MCF 10A (cell line): ENCODE measurements at places on chromosomes 2 and 18. TPM values are rescaled to one million over a fixed set of nuclear protein-coding genes. Genes with fewer than 3 reads are reported as not detected.

Gene NAGK
- 30.9 and 45.7 TPM in 2 replicates for total RNA-seq

Gene CENPA
- 19.7 and 35.1 TPM in 2 replicates for total RNA-seq

Gene GFPT1
- total RNA-seq = 176 and 230 TPM in 2 replicates

- H3K27me3 ChIP-seq = no peaks in the 10 kb centered on the region
- H3K4me3 ChIP-seq = no peak overlapping the region
- H3K36me3 ChIP-seq = no peaks in the 10 kb centered on the region
Measured at GRCh38 chr2:64718250-64718885, 64.7 kb upstream of the SERTAD2 start.

DNA sequence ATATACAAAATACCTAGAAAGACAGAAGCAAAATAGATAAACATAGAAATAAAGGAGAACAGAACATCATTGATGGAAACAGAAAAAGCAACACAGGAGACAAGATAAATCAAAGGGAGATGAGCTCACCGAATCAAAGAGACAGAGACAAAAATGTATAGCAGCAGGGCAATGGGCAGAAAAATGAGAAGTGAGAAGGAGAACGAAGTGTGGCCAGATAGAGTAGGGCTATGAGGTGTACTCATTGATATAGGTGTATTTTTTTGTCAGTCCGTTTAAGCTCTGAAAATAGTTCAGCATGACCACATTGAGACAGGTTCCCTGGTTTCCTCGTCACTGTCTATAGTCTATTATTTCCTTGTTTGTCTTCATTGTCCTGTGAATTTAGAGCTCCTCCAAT is 55.1 kb downstream of the SP100 start:
- no peaks in the 10 kb centered on the region for H3K27me3 ChIP-seq
- H3K4me1 ChIP-seq = peaks cover 18% of the 10 kb centered on the region
- no peak for DNase-seq
- peaks cover 59% of the 10 kb centered on the region for H3K36me3 ChIP-seq

GRCh38 chr2:48200620-48201293 is 294.5 kb upstream of the FBXO11 start:
- H3K27me3 ChIP-seq = no peaks in the 10 kb centered on the region
- no peak for DNase-seq
- H3K4me3 ChIP-seq = no peak overlapping the region
- H3K36me3 ChIP-seq = no peaks in the 10 kb centered on the region
- H3K4me1 ChIP-seq = peaks cover 18% of the 10 kb centered on the region

DNA sequence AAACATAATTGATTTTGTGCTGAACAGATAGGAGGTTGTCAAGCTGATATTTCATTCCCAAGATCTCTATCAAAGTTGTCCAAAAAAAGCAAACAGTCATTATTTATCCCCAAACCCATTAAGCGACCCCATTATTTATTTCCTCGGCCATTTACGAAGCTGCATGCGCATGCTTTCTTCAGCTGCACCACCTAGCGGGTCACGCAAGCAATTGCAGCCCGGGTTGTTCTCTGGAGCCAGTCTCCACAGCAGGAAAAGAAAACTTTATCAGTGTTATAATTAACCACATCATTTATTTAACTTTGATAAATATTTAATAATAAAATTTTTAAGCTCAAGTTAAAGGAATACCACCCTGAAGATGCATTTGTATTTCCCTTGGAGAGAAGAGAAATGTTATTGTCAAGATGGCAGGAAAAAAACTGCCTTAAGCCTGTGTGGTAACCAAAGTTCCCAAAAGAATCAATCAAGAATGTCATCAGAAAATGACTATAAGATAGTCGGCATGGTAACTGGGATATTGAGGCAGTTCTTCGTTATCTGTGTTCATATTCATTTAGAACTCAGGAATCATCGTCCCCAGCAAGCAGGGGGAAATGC is 304.7 kb downstream of the FBXO15 start:
- peaks cover 5% of the 10 kb centered on the region for H3K4me1 ChIP-seq
- H3K27me3 ChIP-seq = no peaks in the 10 kb centered on the region
- H3K36me3 ChIP-seq = no peaks in the 10 kb centered on the region
- H3K27ac ChIP-seq = peak overlapping the region; percentile 8

DNA sequence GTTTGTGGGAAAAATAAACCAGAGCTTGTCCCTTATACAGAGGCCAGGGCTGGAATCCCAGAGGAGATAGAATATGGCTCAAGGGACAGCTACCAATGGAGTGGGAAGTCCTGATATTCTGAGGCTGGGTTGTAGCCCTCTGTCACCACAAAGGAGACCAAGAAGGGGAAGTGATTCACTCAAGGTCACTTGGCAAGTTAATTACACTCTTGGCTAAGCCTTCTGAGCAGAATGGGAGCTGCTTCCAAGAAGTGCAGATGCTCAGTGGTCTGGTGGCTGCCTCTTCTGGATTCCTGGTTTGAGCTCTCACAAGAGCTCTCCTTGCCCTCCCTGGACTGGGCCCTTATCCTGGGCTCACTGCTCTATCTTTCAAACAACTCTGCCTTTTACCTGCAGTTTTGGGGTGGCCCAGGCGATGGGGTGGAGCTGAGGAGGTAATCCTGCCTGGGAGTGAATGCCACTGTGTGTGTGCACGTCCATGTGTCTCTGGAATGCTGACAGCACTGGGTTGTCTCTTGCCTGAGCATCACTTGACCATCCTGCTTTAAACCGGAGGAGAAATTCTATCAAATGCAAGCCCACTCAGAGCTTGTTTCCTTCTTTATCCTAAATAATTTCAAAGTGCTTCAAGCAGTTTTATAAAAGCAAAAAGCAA is 168.2 kb downstream of the KCNS3 start:
- H3K27me3 ChIP-seq = no peaks in the 10 kb centered on the region
- peaks cover 32% of the 10 kb centered on the region for H3K4me1 ChIP-seq
- peak overlapping the region; percentile 1 for H3K27ac ChIP-seq
- H3K4me3 ChIP-seq = no peak overlapping the region

DNA sequence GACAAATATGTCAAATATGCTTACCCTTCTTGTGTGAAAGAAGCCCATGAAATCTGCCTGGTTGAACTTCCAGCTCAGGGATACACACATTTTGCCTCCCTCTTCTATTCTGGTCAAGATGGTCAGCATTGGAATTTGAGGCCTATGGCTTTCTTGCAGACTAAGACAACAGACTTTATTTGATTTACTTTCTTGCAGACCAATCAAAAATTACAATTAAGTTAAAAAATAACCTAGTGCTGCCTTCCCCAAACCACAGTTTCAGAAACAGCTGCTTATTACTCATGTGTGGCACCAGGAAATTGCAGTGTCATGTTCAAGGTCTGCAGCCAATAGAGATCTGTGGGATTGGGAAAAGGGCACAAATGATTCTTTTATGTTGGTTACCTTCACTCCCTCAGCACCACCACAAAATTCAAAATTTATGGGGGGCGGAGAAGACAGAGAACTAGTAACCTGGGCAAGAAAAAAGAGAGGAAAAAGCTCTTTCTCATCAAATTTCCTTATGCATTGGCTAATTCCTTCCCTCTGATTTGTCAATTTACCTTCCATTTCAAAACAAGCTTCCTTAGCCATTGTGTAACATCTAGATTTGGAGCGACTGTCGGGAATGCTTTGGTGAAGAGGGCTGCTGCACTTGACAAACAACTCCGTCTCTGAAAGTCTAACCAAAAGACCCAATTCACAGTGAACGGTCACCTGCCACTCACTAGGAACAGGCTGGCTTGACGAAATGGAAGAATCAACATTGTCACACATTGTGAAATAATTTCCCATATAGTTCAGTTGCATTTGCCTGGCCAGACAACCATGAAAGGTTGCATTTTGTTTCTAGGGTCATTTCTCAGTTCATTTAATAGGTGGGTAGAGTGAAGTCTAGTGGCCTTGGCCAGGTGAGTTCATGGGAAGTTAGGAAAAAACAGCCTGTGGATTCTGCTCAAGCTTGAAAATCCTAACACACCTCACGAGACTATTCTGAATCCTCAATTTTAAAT is 100.4 kb upstream of the FZD5 start:
- no peaks in the 10 kb centered on the region for H3K36me3 ChIP-seq
- no peaks in the 10 kb centered on the region for H3K27me3 ChIP-seq
- H3K27ac ChIP-seq = no peak overlapping the region
- no peak overlapping the region for H3K4me3 ChIP-seq
- DNase-seq = peak; percentile 64
- peaks cover 8% of the 10 kb centered on the region for H3K4me1 ChIP-seq

GRCh38 chr2:106534471-106534870 is 47.3 kb downstream of the CD8B2 start:
- no peaks in the 10 kb centered on the region for H3K4me1 ChIP-seq
- no peak for DNase-seq
- H3K4me3 ChIP-seq = no peak overlapping the region
- H3K36me3 ChIP-seq = no peaks in the 10 kb centered on the region
- H3K27me3 ChIP-seq = peaks cover 39% of the 10 kb centered on the region

- H3K27me3 ChIP-seq = no peaks in the 10 kb centered on the region
- no peaks in the 10 kb centered on the region for H3K36me3 ChIP-seq
- H3K4me1 ChIP-seq = peaks cover 6% of the 10 kb centered on the region
- DNase-seq = no peak
Measured at GRCh38 chr18:44685296-44685695, 4.6 kb downstream of the SETBP1 start.

DNA sequence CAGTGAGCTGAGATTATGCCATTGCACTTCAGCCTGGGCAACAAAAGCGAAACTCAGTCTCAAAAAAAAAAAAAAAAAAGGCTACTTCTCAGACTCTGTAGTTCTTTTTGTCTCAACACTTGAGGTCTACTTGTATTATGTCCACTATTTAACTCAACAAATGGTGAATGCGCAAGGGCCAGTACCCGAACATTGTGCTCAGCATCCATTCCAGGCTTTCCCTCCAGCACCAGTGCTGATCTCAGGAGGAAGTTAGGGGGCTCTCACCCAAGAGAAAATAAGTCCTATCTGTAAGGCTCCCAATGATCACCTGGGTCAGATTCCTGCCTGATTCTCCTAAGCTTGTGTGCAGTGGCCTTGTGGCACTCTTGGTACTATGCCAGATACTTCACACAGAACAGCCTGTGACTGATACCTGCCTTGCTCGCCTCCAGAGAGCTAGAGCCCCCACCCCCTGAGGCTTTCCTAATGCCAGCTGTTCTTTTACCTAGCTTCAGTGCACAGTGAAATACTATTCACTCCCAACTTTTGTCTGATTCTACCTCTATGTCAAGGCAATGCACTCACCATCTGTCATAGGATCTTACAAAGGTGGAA is 74.9 kb downstream of the INO80D start:
- peaks cover 11% of the 10 kb centered on the region for H3K4me1 ChIP-seq
- no peak overlapping the region for H3K27ac ChIP-seq
- no peak for DNase-seq
- no peak overlapping the region for H3K4me3 ChIP-seq
- H3K36me3 ChIP-seq = peaks cover 65% of the 10 kb centered on the region

DNA sequence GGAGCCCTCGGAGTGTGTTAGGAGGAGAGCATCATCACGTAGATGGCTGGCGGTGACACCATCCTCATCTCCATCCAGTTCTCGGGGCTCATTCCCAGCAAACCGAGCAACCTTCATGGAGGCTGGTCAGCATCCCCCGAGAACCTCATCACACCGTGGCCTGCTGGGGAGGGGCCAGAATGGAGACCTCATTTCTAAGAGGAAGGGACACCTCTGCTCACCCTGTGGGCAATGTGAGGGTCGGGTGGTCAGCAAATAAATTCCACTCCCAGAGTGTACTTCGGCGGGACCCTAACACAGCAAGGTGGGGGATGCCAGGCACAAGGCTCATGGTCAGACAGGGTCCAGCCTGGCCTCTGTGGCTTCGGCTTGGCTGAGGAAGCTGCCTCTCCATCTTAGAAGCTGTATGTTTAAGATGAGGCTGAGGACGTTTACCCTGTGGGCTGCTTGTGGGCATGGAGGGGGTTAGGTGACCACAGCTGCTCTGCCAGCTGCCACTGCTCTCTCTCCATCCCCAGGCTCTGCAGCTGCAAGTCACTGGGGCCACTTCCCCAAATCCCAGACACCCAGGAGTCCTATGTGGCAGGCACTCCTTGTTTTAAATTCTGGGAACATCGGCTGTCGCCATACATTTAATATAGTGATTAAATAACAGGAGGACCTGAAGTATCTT is 56.5 kb upstream of the PXDN start:
- peaks cover 4% of the 10 kb centered on the region for H3K4me1 ChIP-seq
- no peak for DNase-seq
